Upper lobe of left lung (tissue), 6 donors: ENCODE measurements at places on chromosomes 1 and 21.
A peak's percentile ranks its signal among the peaks of the same experiment; 100 is the strongest.

- DNase-seq = no peak
These were observed 21.5 kb downstream of the MAP3K7CL start for GRCh38 chr21:29151931-29152330.

DNA sequence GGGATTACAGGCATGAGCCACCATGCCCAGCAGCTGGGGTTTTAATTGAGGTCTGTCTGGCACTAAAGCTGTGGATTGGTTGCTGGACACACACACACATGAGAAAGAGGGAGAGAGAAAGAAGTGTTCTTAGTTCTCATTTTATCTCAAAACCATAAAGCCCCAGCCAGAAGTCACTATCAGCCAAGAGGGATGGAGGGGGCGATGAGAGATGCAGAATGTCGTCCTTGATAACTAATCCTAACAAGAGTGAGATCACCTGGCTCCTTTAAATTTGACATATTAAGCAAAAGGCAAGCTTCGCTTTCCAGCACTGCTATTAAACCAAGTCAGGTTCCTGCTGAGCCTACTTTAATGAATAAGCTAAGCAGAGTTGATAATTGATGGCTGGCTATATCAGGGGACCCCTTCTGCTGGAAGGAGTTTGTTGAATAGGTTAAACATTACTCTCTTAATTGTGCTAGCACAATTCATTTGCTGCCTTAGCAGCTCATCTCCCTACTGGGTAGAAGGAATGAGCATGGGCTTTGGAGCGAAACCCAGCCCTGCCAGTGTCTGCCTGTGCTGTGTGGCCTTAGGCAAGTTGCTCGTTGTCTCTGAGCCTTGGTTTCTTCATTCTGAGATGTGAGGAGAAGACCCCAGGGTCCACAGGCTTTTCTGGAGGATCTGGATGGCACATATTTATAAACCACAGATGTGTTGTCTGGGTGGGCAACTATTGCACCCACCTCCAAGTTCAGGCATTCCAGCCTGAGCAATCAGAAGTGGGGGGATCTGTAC is 50.8 kb downstream of the ALPL start:
- no peak for DNase-seq

DNA sequence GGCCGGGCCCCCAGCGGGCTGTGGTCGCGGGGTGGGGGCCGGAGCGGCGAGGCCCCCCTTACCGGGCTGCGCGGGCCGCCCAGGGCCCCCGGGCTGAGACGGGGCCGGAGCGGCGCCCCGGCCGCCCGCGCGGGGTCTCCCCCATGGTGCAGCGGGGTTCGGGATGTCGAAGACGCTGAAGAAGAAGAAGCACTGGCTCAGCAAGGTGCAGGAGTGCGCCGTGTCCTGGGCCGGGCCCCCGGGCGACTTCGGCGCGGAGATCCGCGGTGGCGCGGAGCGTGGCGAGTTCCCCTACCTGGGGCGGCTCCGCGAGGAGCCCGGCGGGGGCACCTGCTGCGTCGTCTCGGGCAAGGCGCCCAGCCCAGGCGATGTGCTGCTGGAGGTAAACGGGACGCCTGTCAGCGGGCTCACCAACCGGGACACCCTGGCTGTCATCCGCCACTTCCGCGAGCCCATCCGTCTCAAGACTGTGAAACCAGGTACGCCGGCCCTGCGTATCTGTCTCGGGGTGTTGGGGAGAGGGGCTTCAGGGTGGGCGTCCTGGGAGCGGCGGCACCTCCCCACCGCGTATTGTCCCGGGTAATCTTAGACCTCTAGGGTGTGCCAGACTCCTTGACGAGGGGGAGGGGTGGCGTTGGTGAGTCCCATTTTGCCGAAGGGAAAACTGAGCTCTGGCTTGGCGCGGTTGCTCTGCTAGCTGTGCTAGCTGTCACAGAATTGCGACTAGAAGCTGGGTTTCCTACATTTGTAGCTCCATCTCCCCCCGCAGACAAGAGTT is 745 bp downstream of the MAGI3 start:
- DNase-seq = peak; percentile 61

- no peak for DNase-seq
These were observed 4.2 kb upstream of the SIPA1L2 start for GRCh38 chr1:232634096-232634495.

DNA sequence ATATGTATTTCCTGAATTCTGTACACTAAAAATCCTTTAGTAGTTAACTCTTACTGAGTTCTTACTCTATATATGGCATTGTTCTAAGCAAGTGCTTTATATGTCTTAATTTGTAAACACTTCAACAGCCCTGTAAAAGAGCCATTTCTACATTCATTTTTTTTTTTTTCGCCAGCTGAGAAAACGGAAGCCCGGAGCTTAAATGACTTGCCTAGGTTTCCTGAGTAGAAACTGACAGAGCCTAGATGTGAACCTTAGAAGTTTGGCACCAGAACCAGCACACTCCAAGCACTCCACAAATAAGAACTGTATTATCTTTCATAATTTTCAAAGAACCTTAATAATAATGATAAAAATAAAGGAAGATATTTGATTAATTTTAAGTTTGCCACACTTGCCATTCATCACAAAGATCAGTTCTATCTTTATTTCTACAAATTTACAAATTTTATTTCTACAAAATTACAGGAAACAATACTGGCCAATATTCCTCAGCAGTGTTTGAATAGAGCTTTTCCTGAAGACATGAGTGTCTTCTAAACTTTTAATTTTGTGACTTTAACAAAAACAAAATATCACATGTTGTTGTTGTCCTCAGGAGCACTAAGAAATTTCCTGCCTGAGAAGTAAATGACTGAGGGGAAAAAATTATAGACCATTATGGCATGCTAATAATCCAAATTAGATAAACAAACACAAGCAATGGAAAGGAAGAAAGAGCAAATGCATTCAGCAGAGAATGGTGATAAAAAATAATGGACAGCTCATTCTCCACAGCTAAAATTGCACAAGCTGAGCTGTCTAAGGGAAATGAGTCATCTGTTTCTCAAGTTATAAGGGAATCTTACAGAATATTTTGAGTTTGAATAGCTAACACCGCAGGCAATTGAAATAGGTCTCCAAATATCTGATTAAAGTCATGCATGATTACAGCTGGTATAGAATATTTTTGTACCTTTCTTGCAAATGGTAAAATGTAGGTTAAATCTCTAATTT is 71.2 kb downstream of the DPYD start:
- no peak for DNase-seq

DNA sequence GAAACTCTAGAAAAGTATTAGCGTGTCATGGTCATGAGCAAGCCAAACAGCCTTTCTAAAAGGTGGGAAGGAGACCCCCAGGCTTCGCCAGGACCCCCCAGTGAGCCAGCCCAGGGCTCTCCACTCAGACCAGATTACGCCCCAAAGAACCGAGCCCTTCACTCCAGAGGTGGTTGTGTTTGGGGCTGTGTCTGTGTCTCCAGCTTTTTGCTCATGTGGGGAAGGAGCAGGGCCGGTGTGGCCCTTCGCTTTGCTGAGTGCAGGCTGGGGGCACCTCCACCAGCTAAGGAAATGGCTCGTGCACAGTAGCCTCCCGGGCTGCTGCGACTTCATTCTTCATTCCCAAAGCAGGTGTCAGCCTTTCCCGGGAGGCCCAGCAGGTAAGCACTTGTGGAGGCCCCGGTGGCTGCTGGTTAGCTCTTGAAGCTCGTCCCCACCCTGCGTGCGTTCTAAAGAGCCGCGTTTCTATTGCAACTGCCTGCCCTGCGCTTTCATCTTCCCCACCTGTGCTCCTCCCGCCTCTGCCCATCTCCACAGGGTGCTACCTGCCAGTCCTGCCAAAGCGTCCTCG is 531 bp downstream of the TSPEAR start:
- peak; percentile 37 for DNase-seq

- DNase-seq = no peak
These were observed 608.5 kb upstream of the USP24 start for GRCh38 chr1:55823541-55824250.

- DNase-seq = no peak
These were observed 47.2 kb downstream of the HSD3B1 start for GRCh38 chr1:119554183-119554582.

GRCh38 chr1:156652131-156652991 is 10.4 kb downstream of the BCAN start:
- no peak for DNase-seq

DNA sequence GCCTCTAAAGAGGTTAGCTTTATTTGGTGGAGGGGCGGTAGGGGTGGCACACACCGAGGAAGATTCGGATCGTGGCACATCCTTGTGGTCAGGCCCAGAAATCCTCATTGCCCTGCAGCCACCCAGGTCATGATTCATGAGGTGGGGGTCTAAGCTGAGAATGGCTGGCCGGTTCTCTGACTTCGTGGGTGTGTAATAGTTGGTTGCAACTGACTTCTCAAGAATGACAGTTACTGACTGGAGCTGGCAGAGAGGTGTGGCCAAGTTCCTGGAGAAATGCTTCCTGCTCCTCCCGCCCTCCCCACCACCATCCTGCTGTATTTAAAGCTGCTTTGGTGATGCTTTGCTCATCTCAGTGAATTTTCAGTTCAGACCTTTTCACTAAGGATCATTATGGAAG is 198.6 kb downstream of the KIF26B start:
- DNase-seq = no peak

- DNase-seq = no peak
These were observed 11.6 kb upstream of the OR2G2 start for GRCh38 chr1:247576514-247576913.
